Panc1 (cell line): ENCODE measurements at places on chromosomes 6 and 20. TPM values are rescaled to one million over a fixed set of nuclear protein-coding genes. Genes with fewer than 3 reads are reported as not detected.

GRCh38 chr6:621931-622330 is 35.0 kb downstream of the HUS1B start:
- H3K4me3 ChIP-seq, result no peak overlapping the region
- no peak for DNase-seq
- H3K4me1 ChIP-seq, result no peaks in the 10 kb centered on the region; the same call in 1 of the 2 replicates
- H3K27ac ChIP-seq, result no peak overlapping the region
- no peaks in the 10 kb centered on the region; the same call in 1 of the 2 replicates for H3K36me3 ChIP-seq

DNA sequence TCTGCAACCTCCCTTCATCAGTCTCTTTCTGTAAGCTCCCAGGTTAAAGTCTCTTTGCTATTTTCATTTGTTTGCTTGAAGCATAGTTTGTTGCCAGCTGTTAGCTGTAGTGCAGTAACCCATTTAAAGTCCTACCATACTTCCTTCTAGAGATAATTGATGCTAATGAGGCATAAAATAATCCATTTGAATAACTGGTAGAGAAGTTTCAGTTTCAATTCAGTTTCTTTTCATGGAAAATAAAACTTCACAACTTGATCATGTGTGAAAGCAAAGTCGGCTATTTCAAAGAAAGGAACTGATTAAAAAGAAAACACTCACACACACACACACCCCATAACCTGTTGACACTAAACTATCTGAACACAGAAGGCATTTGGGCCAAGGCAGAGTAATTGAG is 68.5 kb upstream of the TENT5A start:
- DNase-seq, result no peak
- no peak overlapping the region for H3K27ac ChIP-seq
- H3K27me3 ChIP-seq, result no peaks in the 10 kb centered on the region
- H3K4me1 ChIP-seq, result no peaks in the 10 kb centered on the region
- no peaks in the 10 kb centered on the region for H3K36me3 ChIP-seq

GRCh38 chr20:16526433-16527380 is 46.5 kb downstream of the KIF16B start:
- no peak overlapping the region for H3K4me3 ChIP-seq
- H3K27ac ChIP-seq, result peak overlapping the region; percentile 78
- no peaks in the 10 kb centered on the region; the same call in 1 of the 2 replicates for H3K36me3 ChIP-seq
- DNase-seq, result no peak
- no peaks in the 10 kb centered on the region for H3K27me3 ChIP-seq

GRCh38 chr6:81849248-81849647 is 96.8 kb upstream of the TENT5A start:
- no peak overlapping the region for H3K4me3 ChIP-seq
- no peaks in the 10 kb centered on the region for H3K36me3 ChIP-seq
- H3K27ac ChIP-seq, result no peak overlapping the region
- no peaks in the 10 kb centered on the region for H3K4me1 ChIP-seq
- no peaks in the 10 kb centered on the region for H3K27me3 ChIP-seq

GRCh38 chr6:130699742-130700141 is 127.5 kb upstream of the SMLR1 start:
- no peak overlapping the region for H3K4me3 ChIP-seq
- H3K27ac ChIP-seq, result no peak overlapping the region
- no peaks in the 10 kb centered on the region for H3K36me3 ChIP-seq
- no peaks in the 10 kb centered on the region; the same call in 1 of the 2 replicates for H3K27me3 ChIP-seq

DNA sequence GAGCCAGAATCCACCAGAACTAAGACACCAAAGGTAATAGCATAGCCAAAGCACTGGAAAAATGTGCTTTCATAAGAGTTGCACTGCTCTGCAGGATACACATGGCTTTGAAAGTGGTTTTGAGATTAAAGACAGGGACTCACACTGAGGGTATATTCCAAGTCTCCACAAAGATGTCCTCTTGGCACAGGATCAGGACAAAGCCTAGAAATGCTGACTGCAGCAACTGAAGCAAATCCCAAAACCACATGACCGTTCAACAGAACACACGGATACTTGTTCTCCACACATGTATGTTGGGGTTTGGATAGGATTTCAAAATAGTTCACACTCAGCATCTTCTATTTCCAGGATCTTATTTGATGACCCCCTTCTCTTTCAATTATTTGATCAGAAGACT is 364.3 kb upstream of the HSF2 start:
- no peaks in the 10 kb centered on the region for H3K4me1 ChIP-seq
- H3K4me3 ChIP-seq, result no peak overlapping the region
- H3K36me3 ChIP-seq, result no peaks in the 10 kb centered on the region
- no peak for DNase-seq
- no peak overlapping the region for H3K27ac ChIP-seq
- H3K27me3 ChIP-seq, result no peaks in the 10 kb centered on the region

DNA sequence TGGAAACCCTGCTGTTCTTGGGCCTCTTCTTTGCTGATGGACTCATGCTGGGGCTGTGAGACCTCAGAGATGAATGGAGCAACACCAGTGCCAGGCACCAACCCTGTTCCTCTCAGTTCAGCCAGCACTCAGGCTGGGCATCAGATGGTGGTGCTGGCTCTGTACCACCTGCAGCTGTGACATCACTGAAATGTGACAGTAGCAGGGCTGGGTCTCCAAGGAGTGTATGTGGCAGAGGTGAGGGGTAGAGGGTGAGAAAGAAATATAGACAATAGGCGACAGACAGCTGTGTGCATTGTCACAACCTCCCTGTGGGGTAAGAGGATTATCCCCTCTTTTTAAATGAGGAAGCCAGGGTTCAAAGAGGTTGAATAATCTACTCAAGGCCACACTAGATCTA is at the start of gene TP53TG5:
Gene TP53TG5 (minus strand): TSS at position 135 of the 400 bp plus-strand sequence. CDS start 89 bp downstream, at position 46.
- H3K27me3 ChIP-seq, result no peaks in the 10 kb centered on the region
- H3K27ac ChIP-seq, result no peak within 1 kb of the TSS
- no peak within 1 kb of the TSS for H3K4me3 ChIP-seq
- no peak for DNase-seq
- no peaks in the 10 kb centered on the region; the same call in 1 of the 2 replicates for H3K36me3 ChIP-seq

- no peak overlapping the region for H3K4me3 ChIP-seq
- no peaks in the 10 kb centered on the region for H3K36me3 ChIP-seq
- no peak overlapping the region for H3K27ac ChIP-seq
Measured at GRCh38 chr6:53956804-53957203, 154.4 kb upstream of the MLIP start.

- H3K27me3 ChIP-seq, result peaks cover 31% of the 10 kb centered on the region
- DNase-seq, result no peak
- no peak overlapping the region for H3K4me3 ChIP-seq
- H3K4me1 ChIP-seq, result no peaks in the 10 kb centered on the region
- no peak overlapping the region for H3K27ac ChIP-seq
Measured at GRCh38 chr6:111987295-111987694, 66.6 kb upstream of the CCN6 start.

DNA sequence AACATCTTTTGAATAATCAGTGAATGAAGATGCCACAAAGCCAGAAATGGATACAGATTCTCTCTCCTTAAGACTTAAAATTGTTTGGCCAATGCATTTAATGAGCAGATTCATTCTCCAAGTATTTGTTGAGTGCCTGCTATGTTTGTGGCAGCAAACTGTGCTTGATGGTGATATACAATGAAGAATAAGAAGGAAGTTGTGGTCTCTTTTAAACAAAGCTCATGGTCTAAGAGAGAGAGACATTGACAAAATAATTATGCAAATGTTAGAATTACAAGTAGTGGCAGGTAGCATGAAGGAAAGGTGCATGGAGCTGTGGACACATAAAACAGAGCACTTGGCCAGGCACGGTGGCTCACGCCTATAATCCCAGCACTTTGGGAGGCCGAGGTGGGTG is 28.3 kb downstream of the NFATC2 start:
- H3K4me3 ChIP-seq, result no peak overlapping the region
- no peak for DNase-seq
- H3K27ac ChIP-seq, result no peak overlapping the region
- H3K36me3 ChIP-seq, result no peaks in the 10 kb centered on the region
- H3K27me3 ChIP-seq, result no peaks in the 10 kb centered on the region
- peaks cover 9% of the 10 kb centered on the region; the same call in 1 of the 2 replicates for H3K4me1 ChIP-seq

DNA sequence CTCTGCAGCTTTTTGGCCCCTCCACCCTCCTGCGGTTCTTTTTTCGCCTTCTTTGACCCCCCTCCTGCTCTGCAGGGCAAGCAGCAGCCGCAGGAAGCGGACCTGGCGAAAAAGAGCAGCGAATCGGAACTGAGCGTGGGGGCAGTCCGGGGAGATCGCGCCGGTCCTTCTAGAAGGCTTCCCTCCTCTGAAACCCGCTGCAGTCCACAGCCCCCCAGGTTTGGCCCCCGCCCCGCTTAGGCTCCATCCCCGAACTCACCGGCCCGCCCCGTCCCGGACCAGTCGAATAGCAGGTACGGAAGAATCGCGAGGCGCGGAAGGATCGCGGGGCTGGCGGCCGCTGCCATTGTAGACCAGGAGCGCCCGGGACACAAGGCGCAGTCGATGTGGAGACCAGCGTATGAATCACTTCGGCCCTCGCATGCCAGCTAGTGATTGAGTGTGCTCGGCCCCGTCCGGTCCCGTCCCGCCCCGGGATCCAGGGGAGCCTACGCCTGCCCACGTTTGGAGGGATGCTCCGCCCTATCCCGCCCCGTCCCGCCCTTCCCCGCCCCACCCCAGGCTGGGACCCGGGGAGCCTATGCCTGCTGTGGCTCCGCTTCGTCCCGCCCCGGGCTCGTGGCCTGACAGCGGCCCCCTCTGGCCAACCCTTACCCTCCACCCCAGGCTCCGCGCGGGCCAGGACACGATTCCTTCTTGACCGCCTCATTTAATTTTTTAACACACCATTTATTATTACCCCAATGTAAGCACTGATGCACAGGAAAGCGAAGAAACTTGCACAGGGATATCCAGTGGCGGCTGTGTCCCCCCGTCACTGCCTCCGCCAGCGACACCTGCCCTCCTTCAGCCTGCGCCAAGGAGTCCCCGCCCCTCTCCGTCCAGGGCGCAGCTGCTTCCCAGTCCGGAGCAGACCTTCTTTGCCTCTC is at the start of gene ULBP3:
Gene ULBP3 (minus strand): TSS at position 402 of the 929 bp plus-strand sequence. CDS start 55 bp downstream, at position 347.
- no peaks in the 10 kb centered on the region; the same call in 1 of the 2 replicates for H3K36me3 ChIP-seq
- no peak for DNase-seq
- H3K4me3 ChIP-seq, result peak within 1 kb of the TSS; percentile 62
- no peaks in the 10 kb centered on the region for H3K27me3 ChIP-seq
- H3K27ac ChIP-seq, result peak within 1 kb of the TSS; percentile 39; the same call in 1 of the 2 replicates

DNA sequence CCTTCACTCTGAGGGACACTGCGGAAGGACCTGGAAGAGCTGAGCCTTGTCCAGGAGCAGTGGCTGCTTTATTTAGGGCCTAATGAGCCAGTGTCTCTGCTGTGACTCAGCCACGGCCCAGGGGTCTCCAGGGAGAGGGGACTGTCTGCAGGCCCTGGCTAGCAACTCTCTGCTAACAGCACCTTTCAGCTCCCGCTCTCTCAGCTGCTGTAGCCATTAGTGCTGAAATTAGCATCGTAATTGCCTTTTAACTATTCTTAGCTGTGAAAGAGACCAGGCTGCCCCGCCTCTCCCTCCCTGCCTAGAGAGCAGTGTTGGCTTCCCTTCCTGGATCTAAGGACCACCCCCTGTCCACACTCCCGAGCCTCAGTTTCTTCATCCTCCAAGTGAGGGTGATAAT is 53.1 kb upstream of the SLC32A1 start:
- H3K36me3 ChIP-seq, result no peaks in the 10 kb centered on the region
- 0 out of 2 replicates have a peak, but pooled peaks cover 2% of the 10 kb centered on the region for H3K27me3 ChIP-seq
- H3K4me3 ChIP-seq, result no peak overlapping the region
- H3K4me1 ChIP-seq, result no peaks in the 10 kb centered on the region

GRCh38 chr6:137309078-137309762 is 90.0 kb upstream of the IFNGR1 start:
- no peak for DNase-seq
- no peaks in the 10 kb centered on the region for H3K36me3 ChIP-seq
- no peak overlapping the region for H3K27ac ChIP-seq
- H3K4me1 ChIP-seq, result no peaks in the 10 kb centered on the region
- H3K4me3 ChIP-seq, result no peak overlapping the region

DNA sequence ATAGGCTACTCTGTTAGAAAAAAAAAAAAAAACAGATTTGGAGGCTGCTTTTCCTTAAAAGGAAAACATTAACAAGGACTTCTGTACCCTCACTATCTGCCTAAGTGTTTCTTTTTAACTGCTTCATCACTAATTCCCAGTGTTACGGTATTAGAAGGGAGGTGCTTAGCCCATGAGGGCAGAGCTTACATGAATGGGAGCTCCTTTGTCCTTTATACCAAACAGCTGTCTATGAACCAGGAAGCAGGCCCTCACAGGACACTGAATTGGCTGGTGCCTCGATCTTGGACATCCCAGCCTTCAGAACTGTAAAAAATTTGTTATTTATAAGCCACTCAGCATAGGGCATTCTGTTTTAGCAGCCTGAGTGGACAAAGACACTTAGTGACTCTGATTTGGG is 215.6 kb upstream of the NRSN1 start:
- H3K36me3 ChIP-seq, result no peaks in the 10 kb centered on the region
- no peak overlapping the region for H3K27ac ChIP-seq
- no peaks in the 10 kb centered on the region for H3K27me3 ChIP-seq
- no peak for DNase-seq
- H3K4me1 ChIP-seq, result no peaks in the 10 kb centered on the region

- peak within 1 kb of the TSS; percentile 30 for H3K4me3 ChIP-seq
- H3K27ac ChIP-seq, result no peak within 1 kb of the TSS
- H3K36me3 ChIP-seq, result no peaks in the 10 kb centered on the region
- no peak for DNase-seq
- no peaks in the 10 kb centered on the region for H3K4me1 ChIP-seq
Measured at GRCh38 chr20:13220904-13221297, at the start of gene ISM1. ISM1 (plus strand) TSS chr20:13221274; CDS start chr20:13221777, 503 bp downstream.

- DNase-seq, result no peak
- no peaks in the 10 kb centered on the region for H3K4me1 ChIP-seq
- H3K4me3 ChIP-seq, result no peak overlapping the region
- peaks cover 2% of the 10 kb centered on the region for H3K27me3 ChIP-seq
Measured at GRCh38 chr6:87918461-87918941, 129.1 kb upstream of the SPACA1 start.

DNA sequence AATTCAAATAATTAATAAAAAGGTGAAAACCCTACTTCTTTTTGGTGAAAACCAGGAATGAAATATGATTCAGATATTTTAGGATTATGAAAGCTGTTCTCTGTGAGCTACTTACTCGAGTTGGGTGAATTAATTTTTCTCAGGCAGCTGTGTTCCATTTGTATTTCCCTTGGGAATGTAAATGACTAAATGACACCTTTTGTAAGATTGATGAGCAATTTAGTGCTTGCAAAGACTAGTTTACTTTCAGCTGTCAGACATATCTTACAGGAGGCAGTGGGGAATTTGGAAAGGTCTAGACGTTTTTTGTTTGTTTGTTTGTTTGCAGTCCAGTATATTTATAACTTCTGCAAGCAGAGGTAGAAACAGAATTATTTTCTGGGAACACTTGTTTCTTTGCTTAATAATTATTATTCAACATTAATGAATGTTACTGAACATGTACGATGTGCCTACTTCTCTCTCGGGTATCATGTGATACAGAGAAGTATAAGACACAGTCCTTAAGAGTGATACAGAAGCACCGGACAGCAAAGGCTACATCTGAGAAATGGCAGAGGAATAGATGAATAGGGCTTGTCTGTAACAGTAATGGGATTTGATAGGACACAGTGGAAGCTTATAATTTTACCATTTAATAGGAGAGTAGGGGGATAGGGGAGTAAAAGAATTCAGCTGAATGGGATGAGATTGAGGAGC is 91.3 kb downstream of the AKAP7 start:
- no peaks in the 10 kb centered on the region for H3K27me3 ChIP-seq
- H3K4me1 ChIP-seq, result no peaks in the 10 kb centered on the region
- no peaks in the 10 kb centered on the region for H3K36me3 ChIP-seq
- no peak for DNase-seq

Gene COL21A1
- 3.3 TPM for total RNA-seq

Gene PHACTR3
- 0.10 TPM for total RNA-seq

Gene BTN1A1
- 0.10 TPM for total RNA-seq

Gene NANP
- 7.3 TPM for total RNA-seq
